ENCODE measurements at places on chromosomes 2 and 18.
A peak's percentile ranks its signal among the peaks of the same experiment; 100 is the strongest.

DNA sequence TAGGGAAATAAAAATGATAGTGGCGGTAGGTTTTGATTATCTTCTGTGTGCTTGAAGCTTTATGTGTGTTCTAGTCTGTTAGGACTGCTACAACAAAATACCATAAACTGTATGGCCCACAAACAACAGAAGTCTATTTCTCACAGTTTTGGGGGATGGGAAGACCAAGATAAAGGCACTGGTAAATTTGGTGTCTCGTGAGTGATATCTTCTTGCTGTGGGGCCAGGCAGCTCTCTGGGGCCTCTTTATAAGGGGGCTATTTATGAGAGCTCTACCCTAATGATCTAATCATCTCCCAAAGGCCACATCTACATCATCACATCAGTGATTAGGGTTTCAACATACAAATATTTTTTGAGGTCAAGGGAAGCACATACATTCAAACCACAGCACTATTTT, 86.8 kb upstream of the SPHKAP start:
- no peak for DNase-seq

GRCh38 chr2:135925571-135925970, 49.3 kb upstream of the MCM6 start:
- DNase-seq = no peak

DNA sequence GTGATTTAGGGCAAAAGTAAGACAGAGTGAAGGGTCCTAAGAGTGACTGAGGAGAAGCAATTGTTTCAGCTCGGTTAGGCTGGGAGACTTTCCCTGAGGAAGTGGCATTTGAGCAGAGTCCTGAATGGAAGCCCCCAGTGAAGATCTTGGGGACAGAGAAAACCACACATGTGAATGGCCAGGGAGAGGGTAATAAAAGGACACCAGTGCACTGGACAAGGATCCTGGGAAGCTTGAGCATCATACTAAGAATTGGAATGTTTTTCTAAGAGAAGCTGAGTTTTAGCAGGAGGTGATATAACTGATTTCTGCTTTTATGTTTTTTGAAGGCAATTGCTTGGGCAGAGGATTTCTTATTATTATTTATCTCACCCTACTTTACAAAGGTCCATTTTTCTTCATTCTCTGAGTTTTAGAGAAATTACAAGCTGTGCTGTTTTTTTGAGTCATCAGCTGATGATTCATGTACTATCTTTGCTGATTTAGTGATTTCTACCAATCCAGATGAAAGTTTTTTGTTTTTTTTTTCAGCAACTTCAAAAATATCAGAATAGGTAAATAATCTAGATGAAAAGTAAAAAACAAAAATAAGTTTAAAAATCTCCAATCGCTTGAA, 43.5 kb downstream of the MFSD6 start:
- DNase-seq = no peak

- no peak for DNase-seq
These were observed 229.5 kb upstream of the ZC3H15 start for GRCh38 chr2:186256540-186256939.

DNA sequence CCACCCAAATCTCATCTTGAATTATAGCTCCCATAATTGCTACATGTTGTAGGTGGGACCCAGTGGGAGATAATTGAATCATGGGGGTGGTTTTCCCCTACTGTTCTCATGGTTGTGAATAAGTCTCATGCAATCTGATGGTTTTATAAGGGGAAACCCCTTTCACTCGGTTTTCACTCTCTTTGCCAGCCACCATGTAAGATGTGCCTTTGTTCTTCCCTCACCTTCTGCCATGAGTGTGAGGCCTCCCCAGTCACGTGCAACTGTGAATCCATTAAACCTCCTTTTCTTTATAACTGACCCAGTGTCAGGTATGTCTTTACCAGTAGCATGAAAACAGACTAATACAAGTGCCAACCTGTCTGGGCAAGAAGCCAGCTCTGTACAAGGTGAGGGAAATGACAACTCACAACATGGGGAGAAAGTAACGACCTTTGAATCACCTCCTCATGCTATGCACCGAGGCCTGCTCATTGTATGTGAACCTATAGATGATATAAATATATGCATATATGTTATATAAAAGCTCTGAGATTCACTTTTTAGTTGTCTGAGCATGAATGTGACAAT, 162.2 kb downstream of the ALPK2 start:
- DNase-seq = no peak

- no peak for DNase-seq
These were observed 8.7 kb downstream of the SP140 start for GRCh38 chr2:230234122-230234722.

- no peak for DNase-seq
These were observed 35.5 kb downstream of the TMEFF2 start for GRCh38 chr2:192159208-192159607.

GRCh38 chr2:173555833-173556232, 201.2 kb downstream of the CDCA7 start:
- DNase-seq = peak; percentile 20

- no peak for DNase-seq
These were observed 21.4 kb upstream of the MGAT5 start for GRCh38 chr2:134232461-134232860.

- no peak for DNase-seq
These were observed 36.1 kb upstream of the SCYGR1 start for GRCh38 chr2:227423656-227424499.

DNA sequence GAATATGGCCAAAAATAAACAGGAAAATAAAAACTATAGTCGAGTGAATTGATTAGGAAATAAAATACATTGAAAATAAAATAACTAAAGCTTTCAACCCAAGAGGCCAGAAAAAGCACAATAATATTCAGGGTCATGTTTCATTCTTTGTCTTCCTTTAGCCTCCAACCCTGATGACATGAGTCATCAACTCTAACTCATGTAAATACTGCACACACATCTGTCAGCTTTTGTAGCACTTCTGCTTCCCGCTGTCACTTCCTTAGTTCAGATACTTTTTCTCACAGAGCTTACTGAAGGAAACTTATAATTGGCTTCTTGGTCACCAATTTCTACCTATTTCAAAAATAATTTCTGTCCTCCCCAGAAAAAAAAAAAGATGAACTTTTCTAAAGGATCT, 112.8 kb downstream of the UPP2 start:
- DNase-seq = no peak

- DNase-seq = no peak
These were observed 70.8 kb downstream of the ABI2 start for GRCh38 chr2:203399031-203399430.

Data from retinal pigment epithelial cell (primary cell).